ENCODE measurements at places on chromosomes 5 and 9.

GRCh38 chr9:83474631-83475030 lies 63.6 kb downstream of the FRMD3 start:
- DNase-seq, result no peak

- DNase-seq, result no peak
These were observed 90.9 kb upstream of the PHYKPL start for GRCh38 chr5:178323541-178323865.

DNA sequence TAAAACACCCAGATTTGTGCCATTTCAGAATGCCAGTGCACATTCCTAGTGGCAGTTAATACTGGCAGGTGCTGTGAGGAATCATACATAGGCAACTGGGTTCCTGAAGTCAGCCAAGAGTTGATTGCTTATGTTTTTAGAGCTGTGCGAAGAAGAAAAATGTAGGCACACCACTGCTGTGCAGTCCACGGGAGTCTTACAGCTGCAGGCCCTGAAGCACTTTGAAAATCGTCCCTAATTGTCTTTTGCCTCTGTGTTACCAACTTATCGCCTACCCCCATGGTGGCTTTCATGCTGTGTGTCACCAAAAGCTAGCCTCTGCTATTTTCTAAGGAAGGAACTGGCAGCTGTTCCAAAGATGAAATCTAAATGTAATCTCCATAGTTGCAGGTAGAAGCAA lies 263.9 kb downstream of the ARRDC3 start:
- no peak for DNase-seq

GRCh38 chr9:99808454-99808853 lies 13.2 kb upstream of the NR4A3 start:
- DNase-seq, result no peak

DNA sequence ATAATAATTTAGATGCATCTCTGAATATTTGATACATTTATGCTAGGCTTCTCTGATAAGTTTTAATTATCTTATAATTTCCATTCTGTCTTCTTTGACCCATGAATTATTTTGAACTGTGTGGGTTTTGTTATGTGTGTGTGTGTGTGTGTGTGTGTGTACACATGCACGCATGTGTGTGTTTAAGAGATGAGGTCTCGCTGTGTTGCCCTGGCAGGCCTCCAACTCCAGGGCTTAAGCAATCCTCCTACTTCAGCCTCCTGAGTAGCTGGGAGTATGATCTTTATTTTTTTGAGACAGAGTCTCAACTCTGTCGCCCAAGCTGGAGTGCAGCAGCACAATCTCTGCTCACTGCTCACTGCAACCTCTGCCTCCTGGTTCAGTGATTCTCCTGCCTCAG lies 75.4 kb downstream of the NDUFAF2 start:
- no peak for DNase-seq
